NCI-H748 treated with DMSO at 0.1 percent for 48 hours (cell line): ENCODE measurements at places on chromosomes 1 and 21.

GRCh38 chr1:7093297-7093696, 308.0 kb downstream of the CAMTA1 start:
- no peak for DNase-seq

- DNase-seq: no peak
These were observed 52.3 kb downstream of the PLEKHA6 start for GRCh38 chr1:204307334-204307883.

DNA sequence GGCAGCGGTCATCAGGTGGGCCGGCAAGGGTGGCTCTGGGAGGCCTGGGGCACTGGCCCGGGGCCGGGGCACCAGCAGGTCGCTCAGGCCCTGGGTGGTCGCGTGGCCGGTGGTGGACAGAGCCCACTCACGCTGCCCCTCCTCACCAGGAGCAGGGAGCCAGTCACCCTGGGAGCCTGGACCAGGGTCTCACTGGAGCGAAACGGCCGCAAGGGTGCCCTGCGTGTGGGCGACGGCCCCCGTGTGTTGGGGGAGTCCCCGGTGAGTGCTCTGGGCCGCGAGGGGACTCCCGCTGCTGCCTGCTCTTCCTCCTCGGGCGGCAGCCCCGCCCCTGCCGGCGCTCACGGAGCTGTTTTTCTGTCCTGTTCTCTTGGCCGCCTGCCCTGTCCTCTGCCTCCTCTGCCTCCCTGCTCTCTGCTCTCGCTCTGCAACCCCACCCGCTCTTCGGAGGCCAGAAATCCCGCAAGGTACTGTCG, 23.5 kb downstream of the RNF223 start:
- no peak for DNase-seq

DNA sequence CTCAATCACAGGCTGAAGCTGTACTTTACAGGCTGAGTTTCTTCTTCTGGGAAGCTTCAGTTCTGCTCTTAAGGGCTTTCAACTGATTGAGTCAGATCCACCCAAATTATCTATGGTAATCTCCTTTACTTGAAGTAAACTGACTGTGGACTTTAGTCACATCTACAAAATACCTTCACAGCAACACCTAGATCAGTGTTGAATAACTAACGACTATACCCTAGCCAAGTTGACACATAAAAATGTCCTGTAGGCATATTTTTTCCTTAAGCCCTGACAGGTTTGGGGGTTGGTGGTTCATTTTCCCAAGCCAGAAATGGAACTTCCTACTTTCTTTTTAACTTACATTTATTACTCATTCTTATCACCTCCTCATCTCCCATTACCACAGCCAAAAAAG, 42.9 kb upstream of the PRKACB start:
- no peak for DNase-seq

DNA sequence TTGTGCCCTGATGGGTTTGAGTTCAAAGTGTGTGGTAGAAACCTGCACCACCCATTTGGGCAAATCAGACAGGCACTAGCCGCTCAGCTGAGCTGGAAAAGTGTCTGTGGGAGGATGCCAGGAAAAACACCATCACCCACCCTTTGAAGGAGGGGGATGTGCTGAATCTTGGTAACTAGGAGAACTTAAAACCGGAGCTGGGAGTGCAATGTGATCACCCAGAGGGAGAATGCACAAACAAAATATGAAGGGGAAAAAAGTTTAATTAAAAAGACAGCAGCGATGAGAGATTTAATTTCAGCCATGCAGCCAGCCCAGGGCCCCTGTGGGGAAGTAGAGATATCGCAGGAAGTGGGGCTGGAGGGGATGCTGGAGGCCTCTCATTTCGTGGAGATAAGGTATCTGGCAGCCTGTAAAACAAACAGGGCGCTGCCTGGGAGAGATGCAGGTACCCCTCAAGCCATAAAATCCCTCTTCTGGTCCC, 86.8 kb upstream of the BCAR3 start:
- no peak for DNase-seq

DNA sequence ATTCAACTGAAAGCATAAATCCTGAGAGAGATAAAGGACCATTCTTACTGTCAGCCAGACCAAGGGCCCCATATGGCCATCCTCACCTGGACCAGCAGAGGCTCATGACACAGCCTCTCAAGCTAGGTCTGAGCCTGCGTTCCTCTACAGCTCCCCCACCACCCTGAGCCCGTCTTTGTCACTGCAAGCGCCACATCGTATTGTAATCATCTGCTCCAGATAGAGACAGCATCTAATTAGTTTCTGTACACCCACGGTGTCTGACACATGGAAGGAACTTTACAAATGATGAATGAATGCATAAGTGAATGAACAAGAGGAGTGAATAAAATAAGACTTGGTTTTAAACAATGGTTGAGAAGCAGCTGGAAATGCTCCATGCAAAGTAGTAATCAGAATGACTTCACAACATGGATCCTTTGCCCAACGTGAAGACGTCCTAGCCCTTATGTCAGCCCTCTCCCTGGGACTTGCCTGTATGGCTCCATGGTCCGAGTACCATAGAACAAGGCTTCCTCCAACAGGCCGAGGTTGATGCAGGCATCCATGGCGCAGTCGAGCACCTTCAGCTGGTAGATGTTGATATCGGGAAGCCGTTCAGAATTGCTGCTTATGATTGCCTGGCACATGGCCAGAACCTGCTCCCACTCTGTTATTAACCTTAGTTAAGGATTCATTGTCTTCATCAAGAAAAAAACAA, 648.9 kb downstream of the SMYD3 start:
- DNase-seq: peak; percentile 70

DNA sequence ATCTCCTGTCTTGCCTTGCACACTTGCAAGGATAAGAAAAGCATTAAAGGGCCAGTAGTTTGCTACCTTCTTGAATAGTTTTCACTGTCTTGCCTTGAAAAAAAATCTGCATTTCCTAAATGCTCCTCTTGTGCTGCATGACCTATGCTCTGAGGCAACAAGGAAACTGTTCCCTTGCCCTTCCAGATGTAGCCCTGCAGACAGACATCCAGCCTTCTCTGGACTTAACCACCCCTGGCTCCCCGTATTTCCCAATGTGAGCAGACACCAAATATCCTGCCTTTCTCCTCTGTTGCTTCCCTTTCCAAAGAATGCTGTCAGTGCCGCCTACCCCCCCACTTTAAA, 177.6 kb downstream of the GABPA start:
- DNase-seq: no peak

- no peak for DNase-seq
These were observed 18.1 kb upstream of the LRRC52 start for GRCh38 chr1:165525708-165526107.

GRCh38 chr1:194318790-194319280, 1132.4 kb upstream of the B3GALT2 start:
- DNase-seq: no peak

DNA sequence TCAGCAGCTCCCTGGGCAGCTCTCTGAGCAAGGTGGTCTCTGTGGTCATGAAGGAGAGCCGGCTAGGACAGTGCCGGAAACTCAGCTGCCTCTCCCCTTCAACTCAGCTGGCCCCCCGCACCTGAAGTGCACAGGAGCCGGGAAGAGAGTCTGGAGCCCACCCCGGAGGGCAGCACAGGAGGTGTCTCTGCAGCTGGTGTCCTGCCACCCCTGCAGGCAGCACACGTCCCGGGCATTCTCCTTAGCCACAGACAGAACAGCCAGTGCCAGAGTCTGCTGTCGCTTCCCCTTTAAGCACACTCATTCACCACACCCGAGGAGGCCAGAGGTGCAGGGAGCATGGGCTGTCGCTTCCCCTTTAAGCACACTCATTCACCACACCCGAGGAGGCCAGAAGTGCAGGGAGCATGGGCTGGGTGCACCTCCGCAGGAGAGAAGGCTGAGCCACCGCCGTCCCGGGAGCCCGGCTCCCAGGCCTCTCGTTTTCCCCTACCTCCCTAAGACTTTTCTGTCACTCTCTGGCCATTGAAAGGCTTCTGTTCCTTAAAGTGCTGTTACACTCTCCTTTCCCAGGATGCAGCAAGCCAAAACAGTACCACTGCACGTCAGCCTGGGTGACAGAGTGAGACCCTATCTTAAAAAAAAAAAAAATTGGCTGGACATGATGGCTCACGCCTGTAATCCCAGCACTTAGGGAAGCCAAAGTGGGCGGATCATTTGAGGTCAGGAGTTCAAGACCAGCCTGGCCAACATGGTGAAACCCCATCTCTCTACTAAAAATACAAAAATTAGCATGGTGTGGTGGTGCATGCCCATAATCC, 16.9 kb upstream of the SAMD11 start:
- no peak for DNase-seq

DNA sequence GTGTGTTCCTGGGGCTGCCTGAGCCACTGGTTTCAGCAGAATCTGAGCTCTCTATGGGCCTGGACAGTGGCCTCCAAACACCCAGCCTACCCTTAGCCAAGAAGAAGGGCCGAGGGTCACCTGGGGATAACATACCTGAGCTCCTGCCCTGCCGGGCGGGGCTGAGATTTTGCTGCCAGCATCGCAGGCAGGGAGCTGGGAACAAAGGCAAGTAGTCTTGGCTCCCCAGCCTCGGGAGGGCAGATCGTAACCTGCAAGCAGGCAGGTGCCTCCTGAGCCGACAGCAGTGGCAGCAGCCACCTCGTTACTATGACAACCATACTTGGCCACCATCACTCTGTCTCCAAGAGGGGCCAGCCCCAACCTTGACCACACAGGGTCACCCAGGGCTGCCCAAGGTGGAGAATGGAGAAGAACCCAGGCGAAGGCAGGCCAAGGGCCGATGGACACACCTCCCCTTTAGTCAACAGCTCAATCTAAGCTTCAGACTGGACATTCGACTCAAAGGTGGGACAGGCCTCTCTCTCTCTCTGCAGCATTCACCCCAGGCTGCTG, 54.6 kb downstream of the TOMM20 start:
- DNase-seq: no peak

DNA sequence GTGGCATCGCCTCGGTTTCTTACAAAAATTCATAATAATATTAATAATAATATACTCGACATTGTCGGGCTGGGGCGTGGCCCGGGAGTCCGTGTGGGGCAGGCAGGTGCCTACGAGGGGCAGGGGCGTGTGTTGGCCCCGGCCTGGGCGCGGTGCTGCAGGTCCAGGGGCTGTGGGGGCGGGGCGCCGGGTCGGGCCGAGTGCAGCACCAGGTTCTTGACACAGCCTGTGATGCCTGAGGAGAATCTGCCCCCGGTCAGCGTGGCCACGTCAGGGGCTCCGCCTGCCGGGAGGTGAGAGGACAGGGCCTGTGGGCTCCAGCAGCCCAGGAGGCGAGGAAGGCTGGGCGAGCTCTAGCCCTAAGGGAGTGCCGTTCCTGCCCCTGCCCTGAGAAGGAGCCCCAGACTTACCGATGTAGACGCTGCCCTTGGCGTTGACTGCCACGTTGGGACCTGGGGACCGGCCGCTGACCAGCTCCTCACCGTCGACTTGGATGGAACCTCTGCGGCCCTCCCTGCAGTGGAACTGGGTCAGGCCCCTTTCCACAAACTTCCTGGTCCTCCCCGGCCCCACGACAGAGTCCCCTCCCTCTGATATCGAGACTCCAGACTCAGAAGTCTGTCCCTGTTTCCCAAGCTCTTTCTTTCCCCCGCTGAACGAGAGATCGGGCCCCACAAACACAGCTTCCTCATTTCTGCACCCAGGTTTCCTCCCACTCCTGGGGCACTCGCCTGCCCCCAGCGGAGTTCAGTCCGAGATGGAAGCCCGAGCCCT, 11.3 kb downstream of the LDLRAD2 start:
- no peak for DNase-seq
